ENCODE measurements at places on chromosomes 4 and X.

GRCh38 chr4:10371869-10372471 is 85.3 kb downstream of the ZNF518B start:
- no peak for DNase-seq

- DNase-seq: no peak
Observed at GRCh38 chr4:153181293-153181692, 22.9 kb upstream of the TRIM2 start.

DNA sequence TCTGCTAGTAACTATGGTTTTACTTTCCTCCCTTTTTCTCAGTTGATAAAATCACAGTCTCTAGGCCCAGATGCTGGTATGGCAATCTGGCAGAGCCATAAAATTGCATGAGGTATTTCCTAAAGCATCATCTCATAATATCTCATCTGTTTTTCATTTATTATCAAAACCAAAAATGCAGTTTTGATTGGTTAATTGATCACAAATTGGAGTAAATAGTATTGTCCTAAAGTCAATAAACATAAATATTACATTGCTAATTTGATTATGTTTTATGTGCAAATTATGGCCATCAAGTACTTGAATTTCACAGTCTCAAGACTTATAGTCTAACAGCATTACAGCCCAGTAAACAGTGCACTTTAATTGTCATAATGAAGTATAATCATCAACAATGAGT is 2365.6 kb downstream of the ARAP2 start:
- DNase-seq: no peak

DNA sequence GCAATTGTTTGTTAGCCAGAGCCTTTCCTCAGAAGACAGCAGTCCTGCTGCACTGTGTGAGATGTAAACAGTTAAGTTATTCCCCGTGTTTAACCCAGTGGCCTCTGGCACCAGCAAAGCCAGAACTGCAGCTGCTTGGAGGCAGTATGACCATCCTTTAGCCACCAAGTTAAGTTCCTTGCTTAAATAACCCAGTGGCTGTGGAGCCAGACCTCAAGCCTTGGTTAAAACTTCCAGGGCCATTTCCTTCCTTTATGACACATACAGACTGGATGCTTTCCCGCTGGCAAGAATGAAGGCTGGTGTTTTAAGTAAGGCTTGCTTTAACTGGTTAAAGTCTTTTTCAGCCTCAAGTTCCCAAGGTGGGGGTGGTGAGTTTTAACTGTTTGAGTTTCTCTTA is 379.8 kb downstream of the DCAF12L2 start:
- no peak for DNase-seq

GRCh38 chr4:69909195-69909594 is 21.7 kb upstream of the CSN1S1 start:
- DNase-seq: no peak

GRCh38 chrX:125436855-125437254 is 117.2 kb downstream of the TEX13C start:
- DNase-seq: no peak

- no peak for DNase-seq
Observed at GRCh38 chrX:83860846-83861245, at the start of gene CYLC1. TSS of gene CYLC1 (plus strand) at chrX:83861146. CDS start at chrX:83861183, 37 bp downstream.

- no peak for DNase-seq
Observed at GRCh38 chr4:41632481-41633073, 94.6 kb downstream of the LIMCH1 start.

GRCh38 chr4:145644699-145645098 is 25.5 kb downstream of the MMAA start:
- DNase-seq: no peak

DNA sequence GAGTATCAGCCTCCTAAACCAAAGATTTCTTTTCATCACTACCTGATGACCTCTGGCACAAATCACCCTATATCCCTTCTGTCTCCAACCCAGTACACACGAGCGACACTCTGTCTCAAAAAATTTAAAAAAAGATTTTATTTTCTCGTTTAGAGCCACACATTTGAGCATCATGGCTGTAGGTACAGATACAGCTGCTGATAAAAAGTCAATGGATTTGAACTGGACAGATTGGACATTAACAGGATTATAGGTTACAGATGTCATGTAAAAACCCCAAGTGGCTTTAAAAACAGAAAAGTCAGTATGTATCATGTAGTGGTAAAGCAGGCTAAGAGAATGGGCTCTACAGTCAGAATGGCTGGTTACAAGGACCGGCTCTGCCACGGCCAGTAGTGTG is 171.1 kb downstream of the SCFD2 start:
- no peak for DNase-seq

DNA sequence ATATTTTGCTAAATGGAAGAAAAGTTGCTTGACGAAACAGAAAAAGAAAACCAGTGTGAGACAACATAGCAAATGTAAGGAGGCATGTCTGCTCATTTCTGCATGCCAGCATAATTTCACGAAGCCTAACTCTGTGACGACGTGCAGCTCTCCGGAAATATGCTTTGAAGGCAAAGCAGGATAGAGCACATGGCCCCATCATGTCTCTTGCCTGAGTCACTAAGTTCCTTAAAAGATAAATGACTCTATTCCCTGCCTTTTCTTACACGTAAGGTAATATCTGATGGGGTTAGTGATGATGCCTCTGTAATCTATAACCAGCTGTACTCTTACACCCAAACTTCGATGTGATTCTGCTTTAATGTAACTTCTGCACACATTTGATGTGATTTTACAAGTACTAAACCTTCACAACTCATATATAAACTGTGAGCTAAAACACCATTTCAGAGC is 64.5 kb downstream of the ANXA3 start:
- no peak for DNase-seq

All from forelimb muscle (tissue), 1 donor.